ENCODE measurements at places on chromosomes 6 and 20.

DNA sequence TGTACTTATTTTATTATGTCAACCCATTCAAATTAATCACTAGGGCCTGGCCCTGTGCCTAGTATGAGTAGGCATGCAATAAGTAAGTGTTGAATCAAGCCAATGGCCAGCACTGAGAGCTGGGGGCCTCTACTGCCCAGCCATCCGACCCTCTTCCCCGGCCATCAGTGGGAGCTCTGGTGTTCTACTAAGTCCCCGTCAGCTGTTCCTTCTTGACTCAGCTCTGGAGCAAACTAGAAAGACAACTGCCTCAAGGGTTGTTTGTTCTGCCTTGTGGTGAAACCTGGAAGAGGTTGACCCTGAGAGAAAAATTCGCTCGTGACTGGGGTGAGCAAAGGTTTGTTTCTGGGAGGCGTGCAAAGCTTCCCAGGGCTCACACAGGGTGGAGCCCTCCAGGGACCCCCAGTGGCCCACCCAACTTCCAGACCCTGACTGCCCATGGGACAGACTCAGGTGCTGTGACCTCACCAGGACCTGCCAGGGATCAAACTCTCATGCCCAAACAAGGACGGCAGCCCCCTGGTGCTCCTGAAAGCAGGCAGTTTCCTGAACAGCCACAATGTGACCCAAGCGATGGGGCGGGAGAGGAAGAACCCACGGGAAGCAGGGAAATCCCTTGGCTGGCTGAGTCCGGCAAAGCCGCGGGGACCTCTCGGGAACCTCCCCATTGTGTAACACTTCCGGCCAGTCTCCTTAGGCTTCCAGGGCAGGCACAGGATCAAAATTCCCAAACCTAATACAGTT lies 50.4 kb downstream of the BANF2 start:
- DNase-seq: no peak

DNA sequence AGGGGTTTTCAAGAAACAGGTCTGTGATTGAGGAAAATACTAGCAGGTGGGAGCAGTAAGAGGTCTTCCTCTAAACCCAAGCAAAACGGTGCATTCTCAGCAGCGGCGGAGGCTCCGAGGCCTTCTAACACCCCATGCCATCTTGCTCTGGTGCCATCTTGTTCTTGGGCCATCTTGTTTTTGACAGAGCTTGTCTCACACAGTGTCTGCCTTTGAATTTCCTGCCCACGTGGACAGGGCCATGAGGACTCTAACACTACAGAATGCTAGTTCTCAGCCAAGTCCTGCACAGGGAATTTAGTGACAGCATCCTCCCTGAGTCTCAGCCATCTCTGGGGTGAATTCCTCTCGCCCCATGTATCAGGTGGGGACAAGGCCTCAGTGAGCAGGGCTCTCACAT lies 76.4 kb downstream of the PSMG4 start:
- no peak for DNase-seq

DNA sequence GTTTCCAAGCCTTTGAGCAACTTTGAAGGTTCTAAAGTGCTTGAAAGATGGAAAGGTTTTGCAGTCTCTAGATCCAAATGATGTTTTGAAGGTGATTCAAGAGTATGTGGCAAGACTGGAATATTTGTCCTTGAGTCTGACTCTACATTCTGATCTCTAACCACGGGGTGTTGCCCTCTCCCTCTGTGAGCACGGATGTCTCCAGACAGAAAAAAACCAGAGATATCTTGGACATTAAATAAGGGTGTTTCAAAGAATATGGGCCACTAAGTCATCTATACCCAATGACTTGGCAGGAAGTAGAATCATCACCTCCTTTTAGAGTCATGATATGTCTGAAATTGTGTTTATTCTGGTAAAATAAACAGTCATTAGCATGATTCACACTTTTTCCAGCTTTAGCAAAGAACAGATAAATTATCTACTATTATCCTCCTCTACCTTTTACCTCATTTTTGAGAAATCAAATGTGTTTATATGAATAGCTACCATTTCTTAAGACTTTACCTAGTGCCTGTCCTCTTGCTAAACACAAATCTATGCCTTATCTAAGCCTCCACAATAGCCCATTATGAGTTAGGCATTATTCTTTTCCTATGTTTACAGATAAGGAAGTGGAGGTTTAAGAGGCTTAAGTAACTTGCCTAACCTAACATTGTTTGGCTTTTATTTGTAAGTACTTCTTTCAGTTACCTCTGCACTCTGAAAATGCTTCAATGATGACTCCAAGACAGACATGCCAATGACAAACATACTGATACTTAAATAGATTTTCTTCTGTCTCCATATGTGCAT lies 384.4 kb downstream of the BMP2 start:
- no peak for DNase-seq

GRCh38 chr6:20660534-20660933 lies 126.3 kb downstream of the CDKAL1 start:
- no peak for DNase-seq

- DNase-seq: no peak
Measured at GRCh38 chr6:111804627-111805235, 68.5 kb downstream of the FYN start.

GRCh38 chr6:137914530-137915193 lies 47.6 kb downstream of the TNFAIP3 start:
- no peak for DNase-seq

DNA sequence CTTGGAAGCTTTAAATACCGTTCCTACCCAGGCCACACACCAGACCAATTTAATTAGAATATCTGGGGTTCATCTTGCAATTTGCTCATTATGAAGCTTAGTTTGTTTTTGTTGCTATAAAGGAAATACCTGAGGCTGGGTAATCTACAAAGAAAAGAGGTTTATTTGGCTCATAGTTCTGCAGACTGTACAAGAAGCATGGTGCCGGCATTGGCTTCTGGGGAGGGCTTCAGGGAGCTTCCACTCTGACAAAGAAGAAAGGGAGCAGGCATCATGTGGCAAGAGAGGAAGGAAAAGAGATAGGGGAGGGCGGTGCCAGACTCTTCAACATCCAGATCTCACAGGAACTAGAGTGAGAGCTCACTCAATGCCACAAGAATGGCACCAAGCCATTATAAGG lies 73.6 kb downstream of the RNF182 start:
- DNase-seq: no peak

DNA sequence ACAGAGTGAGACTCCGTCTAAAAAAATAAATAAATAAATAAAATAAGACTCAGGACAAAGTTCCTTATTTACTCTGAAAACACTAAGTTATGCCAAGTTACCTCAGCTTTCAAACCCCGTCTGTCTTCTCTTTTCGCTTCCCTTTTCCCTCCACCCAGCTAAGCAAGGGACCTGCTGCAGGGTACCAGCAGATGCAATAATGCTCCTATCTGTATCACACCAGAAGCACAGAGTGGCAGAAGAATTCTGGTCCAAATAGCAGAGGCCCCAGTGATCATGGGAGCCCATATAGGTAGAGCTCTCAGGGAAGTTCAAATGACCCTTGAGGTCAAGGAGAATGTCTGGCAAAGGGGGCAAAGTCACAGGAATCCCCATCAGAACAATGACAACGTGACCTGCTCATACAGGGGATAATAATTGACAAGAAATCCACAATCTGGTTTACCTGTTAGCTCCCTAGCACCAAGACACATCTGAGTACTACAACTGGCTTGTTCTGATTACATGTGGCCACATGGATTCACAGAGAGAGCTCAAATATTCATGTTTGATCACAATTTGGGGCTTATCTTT lies 8.7 kb downstream of the GCM1 start:
- DNase-seq: no peak

GRCh38 chr20:61387204-61387953 lies 135.3 kb downstream of the CDH4 start:
- peak; percentile 39 for DNase-seq

- no peak for DNase-seq
Measured at GRCh38 chr6:40358473-40359460, 228.4 kb downstream of the LRFN2 start.

DNA sequence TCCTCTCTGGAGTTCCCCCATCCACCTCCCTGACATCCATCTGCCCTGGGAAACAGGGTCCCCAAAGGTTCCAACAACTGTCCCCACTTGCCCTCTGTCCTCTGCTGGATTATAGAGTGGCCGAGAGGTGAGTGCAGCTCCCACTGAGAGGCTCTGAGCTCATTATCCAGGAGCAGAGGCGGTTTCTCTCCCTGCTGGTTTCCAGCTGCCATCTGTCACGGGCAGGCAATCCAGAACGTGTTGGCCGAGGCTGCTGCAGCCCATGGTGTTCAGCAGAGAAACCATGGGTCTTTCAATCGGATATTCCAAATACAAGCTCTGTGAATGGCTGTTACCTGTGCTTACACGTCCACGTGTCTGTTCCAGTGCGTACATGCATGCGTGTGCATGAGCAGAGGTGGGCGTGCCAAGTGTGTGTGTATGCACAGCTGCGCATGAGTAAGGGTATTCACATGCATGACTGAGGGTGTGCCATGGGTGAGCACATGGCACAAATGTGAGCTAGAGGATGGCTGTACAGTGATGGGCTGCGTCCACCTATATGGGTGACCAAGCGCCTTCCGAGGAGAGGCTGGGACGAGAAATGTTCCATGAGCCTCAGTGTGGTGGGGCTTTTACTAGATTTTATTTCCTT lies 183.7 kb upstream of the PMEPA1 start:
- DNase-seq: no peak

DNA sequence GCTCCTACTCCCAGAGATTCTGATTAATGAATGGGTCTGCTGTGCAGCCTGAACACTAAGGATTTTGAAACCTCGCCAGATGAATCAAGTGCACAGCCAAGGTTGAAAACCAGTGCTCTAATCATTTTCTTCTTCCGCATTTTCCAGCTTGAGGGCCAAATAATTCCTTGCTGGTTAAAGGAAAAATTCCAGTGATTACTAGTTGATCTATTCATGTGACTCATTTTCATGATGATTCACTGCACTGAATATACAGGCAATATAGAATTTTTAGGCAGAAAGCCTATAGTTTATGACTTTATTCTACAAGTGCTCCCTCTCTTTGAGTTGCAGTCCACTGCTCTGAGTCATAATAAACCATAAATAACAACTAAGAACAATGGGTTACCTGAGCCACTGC lies 80.6 kb upstream of the PROKR2 start:
- no peak for DNase-seq

DNA sequence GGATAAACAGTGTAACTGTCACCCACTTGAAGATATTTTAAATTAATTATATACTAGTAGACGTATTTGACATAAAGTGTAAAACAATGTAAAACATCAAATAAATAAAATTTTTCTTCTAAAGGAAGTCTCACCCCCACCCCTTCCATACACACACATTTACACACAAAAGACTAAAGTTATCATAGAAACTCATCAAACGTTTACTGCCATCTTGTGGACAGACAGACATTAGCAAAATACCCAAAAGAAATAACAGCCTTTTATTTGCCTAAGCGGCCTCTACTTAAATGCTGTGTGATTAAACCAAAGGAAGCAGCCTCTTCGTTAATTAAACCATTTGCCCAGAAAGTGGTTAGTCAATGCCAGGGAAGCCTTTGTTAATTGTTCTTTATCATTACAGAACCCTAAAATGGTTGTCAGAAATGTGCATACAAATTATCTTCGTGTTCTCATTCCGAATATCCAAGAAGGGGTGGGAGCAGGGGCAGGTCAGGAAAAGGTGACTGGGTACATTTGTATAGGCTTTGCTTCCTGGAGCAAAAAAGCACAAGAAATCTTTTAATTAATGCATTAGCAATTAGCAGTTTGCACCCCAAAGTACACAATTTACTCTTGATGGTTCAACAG lies 176.2 kb upstream of the SASH1 start:
- DNase-seq: no peak

DNA sequence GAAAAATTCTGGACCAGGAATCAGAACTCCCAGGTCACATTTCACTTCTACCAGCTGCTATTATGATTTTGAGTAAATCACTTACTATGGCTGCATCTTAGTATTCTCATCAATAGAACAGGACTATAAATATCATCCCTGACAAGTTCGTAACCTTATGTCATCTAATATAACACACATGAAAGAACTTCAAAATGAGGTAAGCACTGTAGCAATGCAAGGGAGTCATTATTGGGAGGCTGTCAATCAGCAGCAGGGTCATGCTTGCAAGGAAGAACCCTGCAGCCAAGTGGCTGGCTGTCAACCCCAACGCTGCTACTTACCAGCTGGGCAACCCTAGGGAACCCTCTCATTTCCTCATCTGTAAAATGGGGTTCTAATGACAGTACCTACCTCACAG lies 123.3 kb upstream of the B3GAT2 start:
- DNase-seq: no peak

GRCh38 chr6:132614554-132614953 lies 9.5 kb downstream of the TAAR2 start:
- DNase-seq: no peak

DNA sequence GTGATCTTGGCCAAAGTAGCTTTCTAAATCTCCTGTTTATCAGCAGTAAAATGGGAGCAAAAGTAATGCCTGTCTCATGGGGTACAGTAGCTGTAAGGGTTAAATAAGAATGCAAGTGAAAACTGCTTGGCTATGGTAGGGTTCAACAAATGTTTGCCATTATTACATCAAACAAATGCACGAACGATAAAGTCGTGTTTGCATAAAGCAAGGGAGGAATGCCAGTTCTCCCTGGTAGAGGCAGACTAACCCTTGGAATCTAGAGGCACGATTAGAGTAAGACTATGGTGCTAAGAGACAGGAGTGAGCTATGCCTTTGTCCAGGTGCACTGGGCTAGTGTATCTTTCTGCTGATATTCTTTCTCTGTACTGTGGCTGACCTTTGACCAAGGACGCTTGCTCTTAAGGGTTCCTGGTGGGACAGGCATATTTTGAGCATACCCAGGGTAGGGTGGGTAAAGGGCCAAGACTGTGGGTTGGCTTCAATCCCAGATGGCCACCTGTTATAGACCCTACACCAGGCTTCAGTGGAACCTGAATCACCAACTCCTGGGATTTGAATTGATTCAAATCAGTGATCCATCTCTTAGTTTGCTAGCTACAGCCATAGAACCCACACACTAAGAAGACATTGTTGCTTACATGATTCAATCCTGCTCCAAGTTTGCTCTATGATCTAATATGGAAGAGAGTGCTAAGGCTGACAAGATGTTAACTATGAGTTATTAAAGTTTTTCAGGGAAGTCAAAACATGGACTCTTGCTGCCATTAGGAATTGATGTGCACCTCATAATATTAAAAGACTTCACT lies 139.9 kb downstream of the CCDC170 start:
- no peak for DNase-seq

GRCh38 chr20:63690898-63691710 lies 5.3 kb upstream of the TNFRSF6B start:
- no peak for DNase-seq

DNA sequence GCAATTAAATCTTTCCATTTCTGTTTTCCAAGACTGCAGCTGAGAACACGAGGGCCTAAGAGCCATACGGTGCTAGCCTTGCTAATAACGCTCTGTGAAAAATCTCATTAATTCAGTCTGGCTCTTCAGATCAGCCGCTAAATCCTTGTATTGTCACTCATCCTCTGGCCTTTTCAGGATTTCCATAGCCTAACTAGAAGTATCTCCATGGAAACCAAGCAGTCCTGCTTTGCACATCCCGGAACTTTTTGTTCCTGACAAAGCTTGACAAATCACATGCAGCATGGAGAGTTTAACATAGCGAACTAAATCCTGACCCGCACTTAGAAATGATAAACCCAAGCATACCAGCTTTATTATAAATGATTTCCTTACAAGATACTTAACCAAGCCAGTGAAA lies 383.7 kb downstream of the CD83 start:
- DNase-seq: peak; percentile 4
